SW 1271 (cell line): ENCODE measurements at places on chromosomes 5 and 9.
A peak's percentile ranks its signal among the peaks of the same experiment; 100 is the strongest.

GRCh38 chr5:168481330-168481788 is 4.9 kb upstream of the RARS1 start:
- DNase-seq: no peak

- no peak for DNase-seq
Observed at GRCh38 chr5:15621094-15621493, 121.1 kb downstream of the FBXL7 start.

GRCh38 chr5:16784843-16785791 is 151.0 kb downstream of the MYO10 start:
- no peak for DNase-seq

- DNase-seq: no peak
Observed at GRCh38 chr9:136899196-136899595, 12.9 kb downstream of the TRAF2 start.

DNA sequence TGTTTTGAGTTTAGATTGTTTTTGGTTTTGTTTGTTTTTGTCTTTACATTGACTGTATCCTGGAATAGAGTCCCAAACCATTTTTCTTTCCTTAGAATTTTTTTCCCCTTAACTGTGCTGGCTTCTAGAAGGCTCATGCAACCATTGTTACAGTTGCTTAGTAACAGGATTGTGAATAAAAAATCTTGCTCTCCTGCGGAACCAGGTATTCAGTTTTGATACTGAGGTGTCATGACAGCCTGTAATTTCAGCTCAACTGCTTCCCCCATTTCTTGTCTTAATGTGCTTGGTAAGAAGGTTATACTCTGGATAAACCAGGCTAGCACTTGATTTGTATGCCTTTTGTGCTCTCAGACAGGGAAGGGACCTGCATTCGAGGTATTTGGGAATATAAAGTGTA is 42.1 kb downstream of the FOCAD start:
- no peak for DNase-seq

- DNase-seq: no peak
Observed at GRCh38 chr5:179272326-179273072, 72.8 kb downstream of the ADAMTS2 start.

DNA sequence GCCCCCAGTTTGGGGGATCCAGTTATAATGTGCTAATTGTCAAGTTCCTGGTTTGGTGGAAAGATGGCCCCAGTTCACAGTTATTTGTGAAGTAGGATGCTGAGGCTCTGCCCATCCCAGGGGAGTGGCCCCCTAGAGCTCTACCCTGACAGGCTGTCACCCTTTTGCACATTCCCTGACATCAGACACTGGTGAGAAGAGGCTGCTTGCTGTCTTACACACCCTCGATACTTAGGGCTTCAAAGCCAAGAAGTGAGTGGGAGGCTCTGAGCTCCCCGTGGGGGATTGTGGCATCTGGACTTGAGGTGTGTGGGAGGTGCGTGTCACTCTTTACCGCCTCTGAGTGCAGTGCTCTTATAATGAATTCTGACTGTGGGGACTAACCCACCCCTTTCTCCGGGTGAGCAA is 168.5 kb downstream of the DOCK2 start:
- DNase-seq: no peak

DNA sequence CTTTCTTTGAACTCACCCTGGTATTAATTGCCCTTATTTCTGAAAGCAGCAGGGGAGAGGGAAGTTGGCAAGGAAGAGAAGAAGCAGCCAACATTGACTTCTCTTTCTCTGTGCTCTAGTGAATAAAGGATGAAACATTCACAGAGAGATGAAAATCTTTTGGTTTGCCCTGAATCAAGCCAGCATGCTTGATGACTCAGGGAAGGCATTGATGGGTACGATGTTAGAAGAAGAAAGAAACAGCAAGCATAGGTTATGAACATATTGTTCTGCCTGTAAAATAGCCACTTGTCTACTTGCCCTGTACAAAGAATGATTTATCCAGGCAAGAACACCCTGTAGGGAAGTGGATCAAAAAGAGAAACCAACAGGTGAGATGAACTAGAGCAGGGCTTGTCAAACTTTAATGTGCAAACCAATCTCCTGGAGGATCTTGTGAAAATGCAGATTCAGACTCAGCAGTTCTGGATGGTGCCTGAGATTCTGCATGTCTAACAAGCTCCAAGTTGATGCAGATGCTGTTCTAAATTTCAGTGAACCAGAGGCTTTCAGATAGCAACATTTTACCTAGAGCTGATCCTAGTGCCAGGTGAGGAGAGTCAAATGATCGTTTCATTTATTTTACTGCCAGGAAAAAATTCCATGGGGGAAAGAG is 586.6 kb upstream of the TLE4 start:
- no peak for DNase-seq

- no peak for DNase-seq
Observed at GRCh38 chr5:172410160-172410559, 44.2 kb downstream of the SH3PXD2B start.

DNA sequence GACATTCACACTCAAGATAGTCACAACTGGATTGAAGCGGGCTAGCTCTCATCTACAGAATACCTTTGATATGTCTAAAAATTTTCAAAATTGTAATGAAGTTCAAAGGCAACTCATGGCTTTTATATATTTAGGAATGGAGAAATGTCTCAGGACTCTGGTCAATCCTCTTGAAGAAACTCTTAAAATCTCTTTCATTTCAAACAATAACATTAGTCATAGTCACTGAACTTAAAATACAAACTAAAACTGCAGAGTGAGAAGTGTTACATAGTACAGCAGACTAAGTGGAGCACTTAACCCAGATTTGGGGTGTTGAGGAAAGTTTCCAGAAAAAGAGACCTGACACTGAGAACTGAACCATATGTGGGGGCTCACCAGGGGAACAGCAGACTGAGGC is 20.7 kb downstream of the FANCC start:
- DNase-seq: no peak

GRCh38 chr5:124825250-124825982 is 79.0 kb upstream of the ZNF608 start:
- DNase-seq: no peak

DNA sequence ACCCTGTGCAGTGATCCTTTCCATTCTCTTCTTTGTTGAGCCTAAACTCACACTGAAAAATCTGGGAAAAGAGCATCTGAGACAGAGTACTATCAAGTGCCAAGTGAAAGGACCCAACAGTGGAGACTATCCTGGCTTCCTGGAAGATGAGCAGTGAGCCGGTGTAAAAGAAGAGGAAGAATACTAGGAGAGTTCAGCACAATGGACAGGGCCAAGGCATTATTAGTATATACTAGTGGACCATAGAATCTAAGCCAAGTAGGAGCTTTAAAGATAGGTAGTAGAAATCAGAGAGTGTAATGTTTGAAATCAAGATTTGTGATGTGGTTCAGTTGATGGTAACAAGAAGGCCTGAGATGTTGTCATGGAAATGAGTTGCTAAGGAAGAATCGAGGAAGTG is 140.8 kb downstream of the CAMK4 start:
- no peak for DNase-seq

- no peak for DNase-seq
Observed at GRCh38 chr5:136133222-136133921, 727 bp downstream of the SMAD5 start.

DNA sequence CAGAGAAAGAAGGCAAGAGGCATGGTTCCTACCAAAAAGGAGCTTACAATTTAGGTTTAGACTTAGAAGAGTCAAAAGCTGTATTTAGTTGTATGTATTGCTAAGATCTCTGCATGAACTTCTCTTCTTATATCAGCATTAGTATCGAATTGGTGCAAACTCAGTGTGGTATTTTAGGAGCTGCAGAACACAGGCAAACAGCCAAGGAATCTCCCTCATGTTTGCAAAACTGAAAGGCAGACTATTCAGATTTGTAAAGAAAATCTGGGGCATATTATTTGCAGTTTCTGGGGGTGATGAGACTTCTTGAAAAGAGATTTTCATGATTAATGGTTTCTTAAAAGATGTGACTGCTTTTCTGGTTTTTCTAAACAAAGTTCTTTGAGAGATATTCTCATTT is 252.7 kb downstream of the CEMIP2 start:
- no peak for DNase-seq

GRCh38 chr5:24854850-24855249 is 210.1 kb upstream of the CDH10 start:
- no peak for DNase-seq

GRCh38 chr5:10913841-10914240 is 152.8 kb upstream of the DAP start:
- peak; percentile 69 for DNase-seq

- no peak for DNase-seq
Observed at GRCh38 chr9:131264231-131264630, 12.1 kb downstream of the FAM78A start.

GRCh38 chr5:179217956-179218942 is 127.0 kb downstream of the ADAMTS2 start:
- no peak for DNase-seq

GRCh38 chr5:143758750-143759149 is 53.2 kb upstream of the HMHB1 start:
- DNase-seq: no peak

- DNase-seq: no peak
Observed at GRCh38 chr9:74800226-74800625, 87.5 kb downstream of the TRPM6 start.

DNA sequence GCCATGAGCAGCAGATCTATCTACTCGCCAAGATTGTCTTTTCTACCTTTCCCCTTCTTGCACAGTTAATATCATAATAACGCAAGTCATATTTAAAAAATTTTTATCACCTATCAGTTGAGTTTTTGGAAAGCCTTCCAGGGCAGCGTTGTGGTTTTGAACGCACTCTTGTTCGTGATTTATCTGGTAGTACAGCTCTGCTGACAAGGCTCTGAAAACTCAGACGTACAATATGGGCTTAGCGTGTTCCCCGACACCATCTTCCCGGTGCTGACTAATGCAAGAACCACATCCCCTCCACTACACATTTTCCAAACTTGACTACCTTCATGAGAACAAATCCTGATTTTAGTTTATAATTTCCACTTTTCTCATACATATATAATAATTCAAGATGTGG is 1.6 kb upstream of the NFIL3 start:
- no peak for DNase-seq

DNA sequence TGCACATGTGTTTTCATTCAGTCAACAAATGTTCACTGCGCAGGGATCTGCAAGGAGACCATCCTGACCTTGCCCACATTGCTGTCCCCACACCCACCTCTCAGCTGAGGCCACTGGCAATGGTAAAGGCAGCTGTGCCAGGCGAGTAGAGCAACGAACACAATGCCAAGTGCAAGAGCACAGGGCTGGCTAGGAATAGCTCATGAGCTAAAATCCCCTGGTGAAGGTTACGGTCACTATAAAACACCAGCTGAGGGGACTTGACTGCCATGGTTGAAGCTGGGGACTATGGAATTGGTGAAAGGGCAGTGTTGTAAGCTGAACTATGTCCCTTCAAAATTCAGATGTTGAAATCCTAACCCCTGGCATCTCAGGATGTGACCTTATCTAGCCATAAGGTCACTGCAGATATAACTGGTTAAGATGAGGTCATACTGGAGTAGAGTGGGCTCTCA is 96.1 kb downstream of the OTULIN start:
- no peak for DNase-seq

DNA sequence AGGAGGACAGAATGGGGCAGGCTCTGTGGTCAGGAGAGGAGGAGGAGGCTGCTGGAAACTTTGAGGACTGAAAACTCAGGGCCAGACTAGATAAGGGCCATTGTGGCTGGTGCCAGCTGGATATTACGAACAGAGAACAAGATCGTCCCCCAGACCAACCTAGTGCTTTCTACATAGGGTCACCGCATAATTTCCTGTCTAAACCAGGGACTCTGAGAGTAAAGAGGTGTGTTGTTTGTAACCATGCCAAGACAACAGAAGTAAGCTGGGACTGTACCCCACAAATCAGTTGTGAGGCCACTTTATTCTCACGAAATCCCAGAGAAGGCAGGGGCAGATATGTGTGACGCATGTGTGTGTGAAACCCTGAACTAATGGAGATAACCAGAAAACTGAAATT is 20.3 kb upstream of the GFPT2 start:
- DNase-seq: no peak

DNA sequence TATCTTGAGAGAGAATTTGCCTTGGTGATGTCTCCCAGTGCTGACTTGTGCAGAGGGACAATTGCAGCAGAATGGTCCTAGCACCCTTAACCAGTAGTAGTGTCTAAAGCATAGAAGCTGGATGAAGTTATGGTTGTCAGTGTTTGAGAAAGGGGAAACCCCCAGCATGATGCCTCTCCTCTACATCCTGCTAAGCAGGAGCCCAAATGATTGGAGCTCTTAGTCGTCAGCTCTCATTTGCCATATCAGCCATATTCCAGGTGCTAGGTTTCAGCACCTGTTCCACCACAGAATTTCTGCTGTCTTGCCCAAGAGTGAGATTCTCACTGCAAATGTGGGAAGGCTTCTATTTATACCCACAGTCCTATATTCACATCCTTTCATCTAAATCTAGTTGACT is 43.7 kb upstream of the RFX3 start:
- DNase-seq: no peak

DNA sequence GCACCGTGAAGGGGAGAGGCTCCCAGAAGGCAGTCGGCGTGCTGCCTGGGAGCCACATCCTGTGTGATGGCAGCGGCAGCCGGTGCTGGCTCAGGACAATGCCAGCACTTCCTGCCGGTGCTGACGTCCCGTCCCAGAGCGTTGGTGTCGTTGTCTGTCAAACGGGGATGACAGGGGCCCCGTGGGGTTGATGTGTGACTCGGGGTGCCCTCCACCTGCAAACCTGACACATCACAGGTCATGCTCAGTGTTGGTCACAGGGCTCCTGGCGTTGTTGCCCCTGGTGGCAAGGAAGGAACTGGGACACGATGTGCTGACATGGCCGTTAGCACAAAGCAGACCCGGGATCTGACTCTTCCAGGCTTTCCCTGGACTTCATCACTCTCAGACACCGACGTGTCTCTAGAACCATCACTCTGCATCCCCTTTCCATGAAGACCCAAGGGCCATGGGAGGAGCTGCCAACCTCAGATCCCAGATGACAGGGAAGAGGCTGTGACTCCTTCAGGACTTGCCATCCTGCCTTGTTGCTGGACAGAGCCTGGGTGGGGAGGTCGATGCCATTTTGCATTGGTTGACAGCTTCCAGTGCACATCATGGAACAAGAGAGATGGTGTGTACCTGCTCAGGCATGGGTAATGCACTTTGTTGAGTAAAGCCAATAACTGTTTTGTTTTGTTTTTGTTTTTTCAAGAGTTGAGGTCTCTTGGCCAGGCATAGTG is 21.5 kb downstream of the PLPP7 start:
- no peak for DNase-seq

- no peak for DNase-seq
Observed at GRCh38 chr5:51829691-51830090, 446.4 kb downstream of the ISL1 start.

GRCh38 chr5:3325201-3325971 is 270.2 kb upstream of the IRX1 start:
- DNase-seq: no peak

DNA sequence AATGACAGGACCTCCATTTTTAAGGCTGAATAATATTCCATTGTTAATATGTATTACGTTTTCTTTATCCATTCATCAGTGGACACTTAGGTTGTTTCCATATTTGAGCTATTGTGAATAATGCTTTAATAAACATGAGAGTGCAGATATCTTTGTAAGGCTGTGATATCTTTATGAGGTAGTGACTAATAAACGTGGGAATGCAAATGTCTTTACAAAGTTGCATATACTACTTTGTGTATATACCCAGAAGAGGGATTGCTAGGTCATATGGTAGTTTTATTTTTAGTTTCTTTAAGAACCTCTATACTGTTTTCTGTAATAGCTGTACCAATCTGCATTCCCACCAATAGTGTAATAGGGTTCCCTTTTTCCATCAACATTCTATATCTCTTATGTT is 148.7 kb downstream of the FOCAD start:
- DNase-seq: no peak
